Activated CD4-positive, alpha-beta T cell treated with anti-CD3 and anti-CD28 coated beads, Interleukin-2, amount 50 U/mL, for 1 hour (primary cell): ENCODE measurements at places on chromosomes 6 and 20.

- no peak for DNase-seq
Measured at GRCh38 chr6:10901770-10902169, 14.9 kb downstream of the SYCP2L start.

DNA sequence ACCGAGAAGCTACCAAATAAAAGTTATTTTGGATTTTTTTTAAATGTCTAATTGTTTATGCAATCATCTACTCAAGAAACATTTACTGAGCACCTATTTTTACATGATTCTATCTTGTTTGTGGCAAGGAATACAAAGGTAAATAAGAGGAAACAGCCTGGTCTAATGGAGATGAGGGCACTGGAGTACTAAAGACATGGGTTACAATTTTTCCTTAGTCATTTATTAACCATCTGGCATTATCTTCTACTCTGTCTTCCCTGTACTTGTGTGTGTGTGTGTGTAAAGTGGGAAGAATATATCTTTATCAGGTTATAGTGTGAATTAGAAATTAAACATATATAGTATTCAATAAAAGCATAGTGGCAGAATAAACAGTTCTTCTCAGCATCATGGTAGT, 455.5 kb upstream of the FLRT3 start:
- no peak for DNase-seq

DNA sequence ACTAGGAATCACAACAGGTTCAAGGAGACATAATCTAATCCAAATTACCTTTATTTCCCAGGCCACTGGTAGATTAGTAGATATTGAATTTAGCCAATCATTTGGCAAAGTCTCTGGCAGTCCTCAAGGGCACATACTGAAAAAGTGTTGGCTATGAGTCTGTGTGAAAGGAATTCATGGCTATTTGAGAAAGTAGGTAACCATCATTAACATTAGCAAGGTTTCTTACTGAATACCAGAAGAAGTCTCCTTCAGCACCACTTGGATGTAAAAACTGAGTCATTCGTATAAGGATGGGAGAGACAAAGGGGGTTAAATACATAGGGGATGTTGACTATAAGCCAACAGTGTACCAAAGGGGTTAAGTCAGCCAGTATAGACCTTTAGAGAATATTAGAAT, 36.7 kb downstream of the AGPAT4 start:
- no peak for DNase-seq

DNA sequence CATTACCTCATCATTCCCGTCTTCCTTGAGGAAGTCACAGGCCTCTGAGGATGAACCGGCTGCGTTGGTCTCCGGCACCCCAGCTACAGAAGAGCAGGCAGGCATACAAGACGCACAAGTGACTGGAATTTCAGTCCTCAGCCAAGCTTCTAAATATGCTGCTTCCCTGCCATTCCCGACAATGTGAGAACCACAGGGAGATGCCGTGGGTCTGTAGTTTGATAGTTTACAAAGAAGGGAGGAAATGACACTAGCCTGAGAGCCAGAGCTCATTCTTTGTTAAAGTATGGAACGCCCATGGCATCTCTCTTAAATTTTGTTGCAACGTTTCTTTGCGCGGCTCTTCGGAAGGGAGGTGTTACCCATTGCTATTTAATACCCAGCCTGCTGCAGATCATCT, 25.7 kb downstream of the HEBP2 start:
- no peak for DNase-seq

GRCh38 chr20:23456409-23456808, 3.7 kb upstream of the CST11 start:
- DNase-seq, result no peak

DNA sequence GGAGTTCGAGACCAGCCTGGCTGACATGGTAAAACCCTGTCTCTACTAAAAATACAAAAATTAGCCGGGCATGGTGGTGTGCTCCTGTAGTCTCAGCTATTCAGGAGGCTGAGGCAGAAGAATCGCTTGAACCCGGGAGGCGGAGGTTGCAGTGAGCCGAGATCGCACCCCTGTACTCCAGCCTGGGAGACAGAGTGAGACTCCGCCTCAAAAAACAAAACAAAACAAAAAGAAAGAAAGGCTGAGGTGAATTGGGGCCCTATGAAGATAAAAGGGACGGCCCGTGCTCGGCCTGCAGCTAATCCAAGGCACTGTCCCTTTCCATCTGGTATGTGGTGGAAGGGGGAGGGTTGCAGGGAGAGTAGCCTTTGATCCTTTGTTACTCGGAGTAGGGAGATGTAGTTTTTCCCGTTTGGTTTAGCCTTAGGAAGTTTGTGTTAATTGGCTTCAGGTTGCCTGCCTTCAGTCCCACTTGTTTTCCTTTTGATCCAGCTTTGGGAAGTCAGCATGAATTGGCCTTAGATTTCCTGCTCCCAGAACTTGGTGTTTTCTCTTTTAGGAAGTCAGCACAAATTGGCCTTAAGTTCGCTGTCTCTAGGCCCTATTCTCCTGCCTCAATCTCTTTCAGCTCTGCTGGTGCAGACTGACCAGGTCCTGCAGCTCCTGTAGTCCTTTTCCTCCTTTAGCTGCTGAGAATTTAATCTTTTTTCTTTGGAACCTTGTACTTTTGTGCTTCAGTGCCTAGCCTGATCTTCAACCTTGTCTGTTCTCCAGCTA, 36.1 kb upstream of the PAQR8 start:
- DNase-seq, result no peak

GRCh38 chr20:32966881-32967781, 37.1 kb downstream of the SUN5 start:
- peak; percentile 45 for DNase-seq

GRCh38 chr6:112827793-112828192, 480.7 kb downstream of the RFPL4B start:
- no peak for DNase-seq

GRCh38 chr6:2102966-2103365, 142.4 kb downstream of the GMDS start:
- no peak for DNase-seq

DNA sequence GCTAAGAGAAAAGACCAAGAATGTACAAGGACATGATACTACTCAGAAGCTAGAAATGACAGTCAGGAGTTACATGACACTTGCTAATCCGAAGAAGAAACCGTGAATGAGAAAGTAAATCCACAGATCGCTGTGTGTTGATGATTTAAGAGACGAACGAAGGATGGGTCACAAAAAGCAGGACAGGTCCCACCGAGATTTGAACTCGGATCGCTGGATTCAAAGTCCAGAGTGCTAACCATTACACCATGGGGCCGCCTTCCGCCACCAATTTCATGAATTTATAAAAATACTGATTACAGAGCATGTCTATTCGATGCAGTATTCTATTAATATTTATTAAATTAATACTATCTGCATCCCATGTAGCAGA, 54.0 kb upstream of the BTN3A2 start:
- DNase-seq, result peak; percentile 34

DNA sequence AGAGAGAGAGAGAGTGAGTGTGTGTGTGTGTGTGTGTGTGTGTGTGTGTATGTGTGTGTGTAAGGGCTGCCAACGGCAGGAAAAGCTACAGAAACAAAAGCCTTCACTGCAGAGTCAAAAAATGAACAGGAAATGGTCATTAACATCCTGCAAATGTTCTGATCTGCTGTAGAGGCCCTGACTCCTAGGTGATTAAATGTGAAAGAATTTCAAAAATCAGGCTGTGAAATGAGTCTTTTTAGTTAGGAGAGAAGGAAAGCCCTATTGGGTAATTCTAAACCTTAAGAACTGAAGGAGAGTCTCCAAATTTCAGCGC, 166.5 kb upstream of the MYLIP start:
- no peak for DNase-seq

- no peak for DNase-seq
Measured at GRCh38 chr20:16615199-16615598, 42.0 kb upstream of the KIF16B start.

- DNase-seq, result no peak
Measured at GRCh38 chr6:139852488-139853140, 478.2 kb upstream of the CITED2 start.

DNA sequence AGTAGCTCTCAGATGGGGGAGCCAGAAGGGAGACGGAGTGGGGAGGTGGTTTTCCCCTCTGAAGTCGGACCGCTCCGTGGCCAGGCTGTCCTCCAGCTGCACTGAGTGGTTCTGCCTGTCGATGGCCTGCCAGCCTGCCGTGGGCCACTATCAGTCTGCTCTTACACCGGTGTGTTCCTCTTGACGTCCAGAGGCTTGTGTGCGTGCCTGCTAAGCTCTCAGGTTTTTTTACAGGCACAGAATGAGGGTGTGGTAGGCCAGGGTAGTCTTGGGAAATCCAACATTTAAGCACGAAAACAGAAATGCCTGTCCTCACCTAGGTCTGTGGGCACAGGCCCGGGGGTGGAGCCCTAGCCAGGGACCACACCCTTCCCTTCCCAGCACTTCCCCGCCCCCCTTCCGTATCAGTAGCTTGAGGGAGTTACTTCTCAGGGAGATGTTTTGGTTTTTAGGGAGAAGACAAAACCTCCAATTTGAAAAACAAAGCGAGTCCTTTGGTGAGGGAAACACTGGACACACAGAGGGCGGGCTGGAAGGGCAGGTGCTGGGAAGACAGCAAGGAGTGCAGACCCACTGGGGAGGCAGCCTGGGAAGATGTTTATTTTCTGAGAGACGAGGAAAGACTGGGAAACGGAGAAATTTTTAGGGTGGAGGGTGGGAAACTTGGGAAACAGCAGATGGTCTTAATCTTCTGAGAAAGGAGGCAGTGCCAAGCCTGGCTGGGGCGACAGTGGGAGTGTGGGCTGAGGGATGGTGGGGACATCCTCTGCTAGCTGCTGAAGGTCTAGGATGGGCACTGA, 106.5 kb downstream of the LY86 start:
- no peak for DNase-seq

DNA sequence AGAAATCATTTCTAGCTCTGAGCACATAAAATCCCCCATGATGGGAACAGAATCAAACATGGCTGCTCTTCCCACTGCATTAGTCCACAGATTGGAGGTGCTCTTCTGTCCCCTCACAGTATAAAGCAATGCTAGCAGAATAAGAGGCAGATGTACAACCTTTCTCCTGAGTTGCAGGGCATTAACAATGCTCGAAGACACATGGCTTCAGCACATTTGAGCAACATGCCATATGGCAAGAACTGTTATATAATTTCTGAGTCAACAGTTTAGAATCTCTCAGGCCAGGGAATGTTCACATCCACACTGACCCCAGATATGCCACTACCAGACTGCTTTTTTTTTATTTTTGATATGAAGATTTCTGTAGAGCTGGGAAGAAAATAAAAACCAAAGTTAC, 119.6 kb downstream of the KIF13A start:
- no peak for DNase-seq

GRCh38 chr20:35510951-35511735, 18.3 kb downstream of the C20orf173 start:
- no peak for DNase-seq

GRCh38 chr6:88246654-88247053, 80.5 kb upstream of the CNR1 start:
- no peak for DNase-seq

GRCh38 chr20:64265201-64265600, 9.7 kb downstream of the PCMTD2 start:
- DNase-seq, result no peak

DNA sequence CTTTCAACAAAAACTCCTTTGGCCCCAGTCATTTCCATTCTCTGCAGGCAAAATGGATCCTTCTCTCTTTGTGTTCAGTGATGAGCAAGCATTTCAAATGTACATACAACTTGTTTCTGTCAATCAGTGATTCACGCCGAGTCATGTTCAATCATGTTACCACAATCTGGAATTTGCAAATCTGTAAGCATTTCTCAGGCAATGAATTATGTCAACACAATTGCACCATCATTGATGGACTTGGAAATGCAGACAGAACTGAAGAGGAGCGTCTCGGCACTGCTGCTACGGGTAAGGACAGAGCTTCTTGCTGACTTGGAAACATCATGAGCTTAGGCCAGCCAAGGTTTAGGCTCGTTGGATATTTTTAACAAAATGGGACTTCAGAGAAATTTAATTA, 132.8 kb upstream of the AGPAT4 start:
- DNase-seq, result no peak

- no peak for DNase-seq
Measured at GRCh38 chr6:158316022-158316421, 3.8 kb downstream of the TULP4 start.
